Umbilical cord (tissue), 2 donors: ENCODE measurements at places on chromosomes 16 and 17. TPM values are rescaled to one million over a fixed set of nuclear protein-coding genes. Genes with fewer than 3 reads are reported as not detected.

GRCh38 chr16:27598931-27599565 is 49.1 kb downstream of the KATNIP start:
- no peak for DNase-seq

- no peak for DNase-seq
These were observed 415.0 kb upstream of the MAF start for GRCh38 chr16:80015566-80015965.

DNA sequence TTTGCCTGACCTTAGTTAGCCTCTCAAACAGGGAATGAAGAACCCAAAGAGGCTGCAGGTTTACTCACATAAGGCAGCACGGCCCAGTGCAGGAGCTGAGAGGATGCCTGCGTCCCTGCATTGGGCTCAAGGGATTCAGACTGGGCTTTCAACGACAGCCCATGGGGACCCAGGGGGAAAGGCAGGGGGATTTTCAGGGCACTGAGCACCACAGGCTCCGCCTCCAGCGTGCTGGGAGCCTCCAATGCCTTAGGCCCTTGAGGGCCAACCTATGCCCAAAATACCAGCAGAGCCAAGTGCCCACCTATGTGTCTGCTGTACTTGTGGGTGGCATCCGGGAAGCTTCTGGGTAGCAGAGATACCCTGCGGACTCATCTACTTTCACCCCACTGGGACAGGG is 22.3 kb downstream of the DCAKD start:
- DNase-seq, result no peak

GRCh38 chr17:27946513-27946912 is 53.3 kb upstream of the LYRM9 start:
- no peak for DNase-seq

DNA sequence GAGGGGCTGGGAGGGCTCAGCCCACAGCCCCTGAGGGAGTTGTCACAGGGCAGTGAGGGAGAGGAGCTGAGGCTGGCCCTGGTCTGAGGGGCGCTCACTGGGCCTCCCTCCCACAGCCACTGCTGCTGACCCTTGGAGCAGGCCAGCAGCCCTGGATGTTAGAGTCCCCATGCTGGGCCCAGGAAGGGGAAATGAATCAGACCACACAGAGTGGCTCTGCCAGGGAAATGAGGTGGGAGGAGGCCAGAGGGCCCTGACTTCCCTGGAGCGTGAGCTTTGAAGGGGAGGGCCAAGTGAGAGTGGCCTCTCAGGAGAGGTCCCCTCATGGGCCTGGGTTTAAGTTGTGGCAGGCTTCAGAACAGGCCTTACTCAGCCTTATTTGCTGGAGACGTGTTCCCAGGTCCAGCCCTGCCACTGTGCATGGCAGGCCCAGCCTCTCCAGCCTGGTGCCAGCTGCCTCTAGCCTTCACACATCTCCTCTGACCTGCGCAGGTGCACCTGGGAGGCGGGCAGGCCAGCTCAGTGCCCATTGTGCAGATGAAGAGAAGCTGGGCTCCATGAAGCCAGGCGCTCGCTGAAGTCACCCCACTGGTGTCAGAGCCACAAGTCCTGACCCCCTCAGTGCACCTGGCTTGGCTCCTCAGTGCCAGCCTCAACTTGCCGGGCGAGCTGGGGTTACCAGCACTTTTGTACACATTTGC is 15.4 kb downstream of the GPT2 start:
- no peak for DNase-seq

- DNase-seq, result no peak
These were observed 12.8 kb upstream of the RANGRF start for GRCh38 chr17:8275421-8276290.

- DNase-seq, result no peak
These were observed 11.6 kb upstream of the RNF213 start for GRCh38 chr17:80248894-80249710.

DNA sequence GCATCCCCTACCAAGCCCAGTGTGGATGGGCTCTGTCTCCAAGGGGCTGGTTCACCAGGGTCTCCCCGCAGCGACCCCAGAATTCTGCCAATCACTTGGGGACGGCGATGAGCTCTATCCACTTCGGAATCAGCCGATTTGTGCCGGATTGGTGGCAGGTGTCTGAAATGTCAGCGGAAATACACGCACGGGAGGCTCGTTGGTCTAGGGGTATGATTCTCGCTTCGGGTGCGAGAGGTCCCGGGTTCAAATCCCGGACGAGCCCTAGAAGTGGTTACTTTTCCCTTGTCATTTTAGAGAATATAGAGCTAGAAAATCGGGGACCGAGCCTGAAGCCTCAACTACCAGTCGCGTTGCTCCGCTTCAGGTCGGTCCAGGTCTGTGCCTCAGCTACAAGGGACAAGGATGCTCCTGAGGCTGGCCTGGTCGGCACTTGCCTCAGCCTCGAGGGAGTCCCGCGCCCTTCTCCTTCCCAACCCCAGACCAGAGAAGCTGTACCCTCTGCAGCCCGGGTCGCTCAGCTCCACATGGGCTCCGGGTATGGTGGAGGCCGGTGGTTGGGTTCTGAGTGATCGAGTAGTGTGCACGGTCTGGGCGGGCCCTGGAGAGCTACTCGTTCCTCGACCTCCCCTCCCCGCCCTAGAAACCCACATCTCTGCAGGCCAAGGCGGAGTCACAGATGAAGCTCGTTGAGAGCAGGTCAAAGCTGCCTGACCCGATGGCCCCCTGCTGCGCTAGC is 16.0 kb upstream of the OR1F1 start:
- DNase-seq, result no peak

DNA sequence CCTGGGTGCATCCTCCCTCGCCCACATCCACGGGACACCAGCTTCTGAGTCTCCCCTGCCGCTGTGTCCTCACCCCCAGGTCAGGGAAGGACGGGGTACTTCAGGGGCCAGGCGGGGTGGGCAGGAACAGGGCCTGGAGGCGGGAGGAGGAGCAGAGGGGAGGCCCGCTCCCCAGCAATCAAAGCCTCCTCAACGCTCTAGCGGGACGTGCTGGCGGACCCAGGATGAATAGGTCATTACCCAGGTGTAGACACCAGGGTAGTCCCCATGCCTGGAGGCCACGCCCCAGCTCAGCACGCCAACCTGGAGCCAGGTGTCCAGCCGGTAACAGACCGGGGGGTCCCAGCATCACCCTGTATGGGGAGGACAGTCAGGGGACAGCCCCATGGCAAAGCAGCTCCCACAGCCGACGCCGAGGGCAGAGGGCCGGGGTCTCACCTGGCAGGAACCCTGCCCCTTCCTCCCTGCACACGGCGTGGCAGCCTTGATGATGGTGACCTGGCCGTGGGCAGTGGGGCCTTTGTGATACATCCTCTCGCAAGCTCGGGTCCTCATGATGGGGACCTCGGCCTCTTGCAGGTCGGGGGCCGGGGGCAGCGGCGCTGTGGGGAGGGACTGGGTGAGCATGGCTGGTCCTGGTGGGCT is 24.2 kb downstream of the TPSD1 start:
- no peak for DNase-seq

- DNase-seq, result no peak
These were observed 41.2 kb downstream of the NFATC3 start for GRCh38 chr16:68126395-68126794.

GRCh38 chr17:3157218-3157617 is 29.9 kb upstream of the OR1G1 start:
- no peak for DNase-seq

DNA sequence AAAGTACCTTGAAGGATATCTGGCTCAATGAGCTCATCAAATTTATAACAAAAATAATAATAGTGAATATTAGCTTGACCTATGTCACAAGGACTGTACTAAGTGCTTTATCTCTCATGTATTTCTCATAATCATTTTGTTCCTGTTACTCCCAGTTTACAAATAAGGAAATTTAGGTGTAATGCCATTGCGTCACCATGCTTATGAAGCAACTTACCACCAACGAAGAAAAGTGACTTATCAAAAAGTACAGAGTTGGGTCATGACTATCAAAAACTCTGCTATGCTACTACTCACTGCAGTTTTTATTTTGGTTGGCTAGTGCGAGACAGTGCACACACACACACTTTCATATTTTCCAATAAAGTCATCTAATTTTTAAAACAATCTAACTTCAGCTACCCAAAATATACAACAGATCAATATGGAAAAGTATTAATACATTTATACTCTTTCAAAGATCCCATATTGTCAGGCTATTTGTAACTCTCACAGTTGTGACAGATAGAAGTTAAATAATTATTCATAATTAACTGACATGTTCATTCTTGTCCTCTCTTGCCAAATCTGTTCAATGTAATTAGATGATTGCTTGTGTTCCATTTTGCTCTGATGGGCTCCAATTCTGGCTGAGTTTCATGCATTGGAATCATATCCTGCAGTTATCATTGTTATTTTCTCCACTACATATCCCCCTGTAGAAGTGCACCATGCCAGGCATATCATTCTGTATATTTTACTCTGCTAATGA is 119.4 kb downstream of the KCNJ2 start:
- DNase-seq, result no peak

- peak; percentile 78 for DNase-seq
These were observed 10.9 kb upstream of the ARL2BP start for GRCh38 chr16:57233944-57234706.

GRCh38 chr17:12727076-12727760 is 61.5 kb downstream of the MYOCD start:
- DNase-seq, result peak; percentile 59

DNA sequence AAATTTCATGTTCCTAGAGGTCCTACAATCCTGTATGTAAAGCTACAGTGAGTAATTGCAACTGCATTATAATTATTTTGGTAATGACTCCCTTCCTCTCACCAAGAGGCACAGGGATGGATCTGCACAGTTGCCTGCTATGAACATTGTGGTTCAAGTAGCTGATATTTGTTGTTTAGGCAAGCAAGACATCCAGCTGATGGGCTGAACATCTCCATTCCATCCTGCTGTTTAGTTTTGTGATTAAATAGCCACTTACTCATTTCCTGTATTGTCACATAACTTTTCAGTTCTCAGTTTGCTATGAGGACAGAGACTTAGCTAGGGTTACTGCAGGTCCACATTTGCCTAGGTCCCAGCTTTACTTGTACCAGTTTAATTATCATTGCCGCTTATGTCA is 181.2 kb upstream of the TBX2 start:
- DNase-seq, result no peak

DNA sequence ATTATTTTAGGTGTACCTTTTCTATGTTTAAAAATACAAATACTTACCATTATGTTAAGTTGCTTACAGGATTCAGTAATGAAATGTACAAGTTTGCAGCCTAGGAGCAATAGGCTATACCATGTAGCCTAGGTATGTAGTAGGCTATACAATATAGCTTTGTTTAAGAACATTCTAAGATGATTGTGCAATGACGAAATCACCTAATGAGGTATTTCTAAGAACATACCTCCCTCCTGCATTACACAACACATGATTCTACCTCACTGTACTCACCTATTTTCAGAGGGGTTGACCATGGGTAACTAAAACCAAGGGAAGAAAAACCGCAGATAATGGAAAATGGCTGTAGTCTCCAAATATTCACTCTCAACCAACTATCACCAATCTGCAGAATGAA is 35.3 kb upstream of the TBC1D3K start:
- no peak for DNase-seq

- DNase-seq, result peak; percentile 84
These were observed 1.4 kb upstream of the UNK start for GRCh38 chr17:75783069-75783783.

- DNase-seq, result no peak
These were observed 2.4 kb downstream of the EVI2A start for GRCh38 chr17:31318851-31319661.

DNA sequence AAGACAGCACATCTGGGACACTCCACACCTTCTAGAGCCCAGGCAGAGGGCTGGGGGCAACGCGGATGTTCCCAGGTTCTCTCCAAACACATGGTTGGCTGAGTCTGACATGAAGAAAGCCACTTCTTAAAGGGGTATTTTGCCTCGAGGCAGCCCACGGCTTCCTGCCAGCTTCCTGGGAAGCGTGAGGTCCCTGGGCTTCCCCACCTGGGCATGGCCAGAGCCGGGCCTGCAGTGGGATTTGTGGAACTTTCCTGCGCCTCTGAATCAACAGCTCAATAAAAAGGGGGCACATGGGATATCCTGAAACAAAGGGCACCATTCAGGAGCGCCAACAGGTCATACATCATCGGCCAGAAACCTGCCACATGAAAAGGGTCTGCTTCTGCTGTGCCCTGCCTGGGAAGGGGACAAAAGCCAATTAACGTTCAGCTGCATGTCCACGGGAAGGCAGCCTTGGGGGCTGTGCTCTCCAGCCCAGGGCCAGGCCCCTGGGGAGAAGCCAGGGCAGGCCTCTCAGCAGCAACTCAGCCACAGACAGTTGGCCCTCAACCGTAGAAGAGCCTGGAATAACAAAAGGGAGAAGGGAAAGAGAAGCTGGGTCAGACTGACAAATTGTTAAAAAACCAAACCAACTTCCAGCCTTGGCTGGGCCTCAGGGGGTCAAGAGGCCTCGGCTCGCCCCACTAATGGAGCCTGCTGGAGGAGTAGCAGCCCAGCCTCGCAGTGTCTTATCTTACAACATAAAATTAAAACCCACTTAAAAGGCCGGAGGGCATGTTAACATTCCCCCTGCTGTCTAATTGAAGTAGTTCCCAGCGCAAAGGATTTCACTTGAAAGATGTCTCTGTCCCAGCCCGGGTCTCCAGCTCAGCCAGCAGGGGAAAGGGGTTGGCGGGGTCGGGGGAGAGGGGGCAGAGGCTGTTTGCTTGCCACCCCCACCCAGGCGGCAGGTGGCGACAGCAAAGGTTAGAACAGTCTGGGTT is 34.2 kb downstream of the TBX4 start:
- DNase-seq, result peak; percentile 89

GRCh38 chr17:51947160-51947735 is 211.3 kb downstream of the CA10 start:
- peak; percentile 54 for DNase-seq

DNA sequence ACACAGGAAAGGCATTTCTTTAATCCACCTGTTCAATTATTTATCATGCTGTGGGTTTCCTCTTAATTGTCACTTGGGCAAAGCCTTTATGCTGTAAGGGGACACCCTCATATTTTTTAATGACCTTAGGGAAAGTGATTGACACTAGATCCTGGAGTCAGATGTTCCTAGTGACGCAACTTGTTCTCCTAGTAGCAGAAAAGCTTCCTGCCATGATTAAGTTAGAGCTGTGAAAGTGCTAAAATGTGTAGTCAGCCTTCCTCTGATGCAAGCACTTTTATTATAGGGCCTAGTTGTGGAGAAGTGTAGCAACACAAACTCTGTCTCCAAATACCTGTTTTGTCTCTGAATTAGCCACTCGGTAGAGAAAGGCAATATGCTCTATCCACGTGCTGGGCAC is 12.3 kb downstream of the TMEM100 start:
- no peak for DNase-seq

DNA sequence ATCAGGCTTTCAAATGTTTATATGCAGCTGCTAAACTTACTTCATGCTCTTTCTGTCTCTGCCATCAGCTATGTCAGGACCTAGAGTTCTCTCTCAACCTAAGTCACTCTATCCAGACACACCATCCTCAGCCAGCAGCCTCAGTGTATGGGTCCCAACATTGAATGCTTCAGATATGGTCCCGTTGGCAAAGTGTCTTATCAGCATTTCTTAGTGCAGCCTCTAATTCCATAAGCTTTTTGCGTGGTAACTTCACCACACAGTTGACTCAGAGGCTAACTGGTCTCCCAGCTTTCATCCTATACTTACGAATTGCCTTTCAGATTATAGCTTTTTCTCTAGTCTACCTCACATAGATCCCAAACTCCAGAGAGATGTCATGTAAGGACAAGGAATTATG is 402.9 kb upstream of the EEF2KMT start:
- DNase-seq, result peak; percentile 37

The CNGB1 gene
- total RNA-seq, result 0.72 TPM

The AGRP gene
- not detected for total RNA-seq

The PRSS27 gene
- total RNA-seq, result 1.4 TPM

The CANT1 gene
- 21.4 TPM for total RNA-seq

The HBM gene
- total RNA-seq, result 257 TPM

The CETP gene
- not detected for total RNA-seq

The CD300E gene
- total RNA-seq, result 0.72 TPM

The WFDC1 gene
- total RNA-seq, result 334 TPM

The RCVRN gene
- 1.9 TPM for total RNA-seq
